ENCODE measurements at places on chromosomes 2 and 18. TPM values are rescaled to one million over a fixed set of nuclear protein-coding genes. Genes with fewer than 3 reads are reported as not detected.

Gene PXDN
- 20.2 TPM for total RNA-seq

Gene UBE2E3
- 91.4 TPM for total RNA-seq

Gene ABCG5
- total RNA-seq = not detected

DNA sequence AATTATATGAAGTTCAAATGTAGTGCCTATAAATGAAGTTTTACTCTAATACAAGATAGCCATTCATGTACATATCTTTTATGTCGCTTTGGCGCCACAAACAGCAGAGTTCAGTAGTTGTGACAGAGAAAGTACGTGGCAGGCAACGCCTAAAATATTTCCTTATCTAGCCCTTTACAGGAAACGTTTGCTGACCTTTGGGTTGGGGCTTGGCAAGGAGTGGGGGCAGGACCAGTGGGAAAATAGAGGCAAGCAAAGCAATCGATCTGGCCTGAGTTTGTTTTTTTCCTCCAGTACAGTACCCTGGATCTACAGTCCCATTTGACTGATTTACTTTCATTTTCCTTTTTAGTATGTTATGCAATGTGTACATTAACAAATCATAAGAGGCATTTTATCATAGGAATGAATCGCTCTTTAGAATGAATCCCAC is 13.1 kb downstream of the CCDC68 start:
- DNase-seq = no peak

DNA sequence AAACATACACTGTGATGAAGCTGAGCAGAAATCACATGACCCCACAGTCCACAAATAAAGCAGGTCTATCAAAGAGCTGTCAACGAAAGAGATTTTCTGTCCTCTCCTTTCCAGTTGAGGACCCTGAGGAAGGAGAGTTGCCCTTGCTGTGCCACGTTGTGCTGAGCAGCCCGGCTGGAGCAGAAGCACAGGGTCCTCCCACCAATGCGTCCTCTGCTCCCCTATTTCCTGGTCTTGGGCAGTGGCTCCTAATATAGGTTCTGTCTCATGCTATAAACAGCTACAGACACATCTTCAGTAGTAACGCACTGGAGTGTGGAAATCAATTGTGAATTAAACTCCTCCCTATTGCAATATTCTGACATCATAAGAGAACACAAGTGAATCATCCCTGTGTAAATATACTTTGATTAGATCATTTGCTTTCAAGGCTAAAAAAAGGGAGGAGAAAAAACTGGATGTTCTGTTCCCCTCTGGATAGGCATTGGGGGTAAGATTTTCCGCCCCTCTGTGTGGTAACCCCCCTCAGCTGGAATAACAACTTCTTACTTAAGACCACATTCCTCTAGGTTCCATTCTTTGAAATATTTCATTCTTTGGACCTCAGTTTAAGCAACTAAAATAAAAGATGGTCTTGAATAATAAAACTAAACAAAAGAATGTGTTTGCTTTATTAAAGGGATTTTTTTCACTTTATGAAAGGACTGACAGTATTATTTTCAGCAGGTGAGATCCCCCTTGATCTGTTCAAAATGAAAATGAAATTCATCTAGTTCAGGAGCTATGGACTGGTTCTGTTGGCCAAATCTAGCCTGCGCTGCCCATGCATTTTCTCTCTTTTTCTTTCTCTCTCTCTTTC is 8.3 kb upstream of the RHOB start:
- peak; percentile 45 for DNase-seq

DNA sequence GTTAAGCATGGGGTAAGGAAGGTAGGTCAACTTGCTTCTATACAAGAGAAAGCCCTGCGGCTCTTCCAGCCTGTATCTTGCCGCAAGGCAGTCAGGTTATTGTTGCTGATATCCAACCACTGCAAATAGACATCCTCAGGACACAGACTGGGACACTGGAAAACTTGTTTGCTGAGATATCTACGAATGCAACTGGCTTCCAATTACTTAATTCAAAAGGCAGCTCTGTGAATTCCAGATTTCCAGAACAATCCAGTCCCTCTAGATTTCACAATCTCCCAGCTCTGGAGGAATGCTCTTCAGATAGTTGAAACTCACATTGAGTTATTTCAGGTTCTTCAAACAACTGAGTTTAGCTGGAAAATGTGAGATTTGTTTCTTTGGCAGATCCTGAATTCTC is 34.6 kb upstream of the SP9 start:
- DNase-seq = no peak

GRCh38 chr2:13128139-13128538 is 411.4 kb downstream of the TRIB2 start:
- no peak for DNase-seq

GRCh38 chr2:156046900-156047299 is 285.6 kb downstream of the NR4A2 start:
- DNase-seq = no peak

GRCh38 chr18:48419277-48420022 is 10.3 kb upstream of the ZBTB7C start:
- DNase-seq = no peak

- no peak for DNase-seq
Observed at GRCh38 chr2:158575051-158575635, 118.4 kb downstream of the PKP4 start.

Data from ureter (tissue), 1 donor.